ENCODE measurements at places on chromosomes 2 and 18. TPM values are rescaled to one million over a fixed set of nuclear protein-coding genes. Genes with fewer than 3 reads are reported as not detected.

- no peak for DNase-seq
Observed at GRCh38 chr2:132951008-132951714, 281.2 kb upstream of the LYPD1 start.

- no peak for DNase-seq
Observed at GRCh38 chr18:60377778-60378469, 5.3 kb upstream of the MC4R start.

GRCh38 chr2:177445200-177445599, 52.6 kb downstream of the AGPS start:
- DNase-seq = no peak

- DNase-seq = peak; percentile 71
Observed at GRCh38 chr2:86464652-86465051, 23.5 kb downstream of the KDM3A start.

- DNase-seq = no peak
Observed at GRCh38 chr2:215571689-215572088, 135.8 kb upstream of the FN1 start.

DNA sequence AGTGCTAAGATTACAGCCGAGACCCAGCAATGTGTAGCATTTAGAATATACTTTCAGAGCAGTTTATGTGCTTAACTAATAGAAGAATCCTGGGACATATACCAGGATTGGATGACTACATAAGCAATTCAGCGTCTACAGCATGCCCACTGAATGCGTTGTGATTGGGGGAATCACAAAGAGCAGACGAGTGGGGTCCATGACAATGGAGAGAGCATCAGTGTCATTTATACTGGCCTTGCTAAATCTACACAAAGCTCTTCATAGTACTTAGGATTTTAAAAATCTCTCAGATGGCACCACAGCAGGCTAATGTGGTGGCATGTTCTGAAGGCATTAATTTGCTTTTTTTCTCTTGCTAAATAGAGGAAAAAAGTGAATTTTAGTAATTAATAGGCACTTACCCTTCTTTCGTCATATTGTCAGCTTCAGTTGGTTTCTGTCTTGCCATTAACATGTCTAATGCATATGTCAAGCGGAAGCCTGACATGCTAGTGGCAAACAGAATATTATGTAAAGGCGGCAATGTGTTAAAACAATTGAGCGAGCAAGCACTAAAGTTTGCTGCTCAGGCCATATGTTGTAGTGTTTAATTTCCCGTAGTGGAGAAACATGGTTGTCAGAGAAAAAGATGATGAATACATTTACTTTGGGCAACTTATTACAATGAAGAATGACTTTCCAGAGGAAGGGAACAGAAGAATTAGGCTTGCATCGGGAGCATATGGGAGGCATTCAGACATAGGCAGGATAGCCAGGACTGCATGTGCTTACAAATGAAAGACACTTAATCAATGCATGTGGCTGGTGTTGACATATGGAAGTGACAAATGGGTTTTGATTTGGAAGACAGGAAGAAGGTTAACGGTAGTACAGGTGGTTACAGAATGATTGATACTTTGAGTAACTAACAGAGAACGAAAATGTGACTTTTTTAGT, 145.2 kb downstream of the ICOS start:
- DNase-seq = peak; percentile 32

- DNase-seq = no peak
Observed at GRCh38 chr2:88614497-88615157, 12.6 kb downstream of the EIF2AK3 start.

Gene MC2R
- polyA plus RNA-seq = 0.23 TPM

Gene IL1RL1
- 0.41 TPM for polyA plus RNA-seq

Gene TMEM169
- 5.0 TPM for polyA plus RNA-seq

Gene CCDC102B
- polyA plus RNA-seq = 13.1 TPM

Gene NYAP2
- 0.59 TPM for polyA plus RNA-seq

Gene PID1
- polyA plus RNA-seq = 16.6 TPM

Gene VSNL1
- 7.0 TPM for polyA plus RNA-seq

Gene LIMS3
- 1.8 TPM for polyA plus RNA-seq
